ENCODE measurements at places on chromosomes 4 and X.

DNA sequence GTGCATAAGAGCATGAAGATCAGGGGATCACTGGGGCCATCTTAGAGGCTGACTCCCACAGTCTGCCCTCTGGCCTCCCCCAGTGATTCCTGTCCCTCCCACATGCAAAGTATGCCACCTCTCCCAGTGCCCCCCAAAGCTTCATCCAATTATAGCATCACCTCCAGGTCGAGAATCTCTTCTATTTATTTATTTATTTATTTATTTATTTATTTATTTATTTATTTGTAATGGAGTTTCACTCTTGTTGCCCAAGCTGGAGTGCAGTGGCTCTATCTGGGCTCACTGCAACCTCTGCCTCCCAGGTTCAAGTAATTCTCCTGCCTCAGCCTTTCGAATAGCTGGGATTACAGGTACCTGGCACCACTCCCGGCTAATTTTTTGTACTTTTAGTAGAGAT lies 50.1 kb downstream of the BCORL1 start:
- DNase-seq, result no peak

DNA sequence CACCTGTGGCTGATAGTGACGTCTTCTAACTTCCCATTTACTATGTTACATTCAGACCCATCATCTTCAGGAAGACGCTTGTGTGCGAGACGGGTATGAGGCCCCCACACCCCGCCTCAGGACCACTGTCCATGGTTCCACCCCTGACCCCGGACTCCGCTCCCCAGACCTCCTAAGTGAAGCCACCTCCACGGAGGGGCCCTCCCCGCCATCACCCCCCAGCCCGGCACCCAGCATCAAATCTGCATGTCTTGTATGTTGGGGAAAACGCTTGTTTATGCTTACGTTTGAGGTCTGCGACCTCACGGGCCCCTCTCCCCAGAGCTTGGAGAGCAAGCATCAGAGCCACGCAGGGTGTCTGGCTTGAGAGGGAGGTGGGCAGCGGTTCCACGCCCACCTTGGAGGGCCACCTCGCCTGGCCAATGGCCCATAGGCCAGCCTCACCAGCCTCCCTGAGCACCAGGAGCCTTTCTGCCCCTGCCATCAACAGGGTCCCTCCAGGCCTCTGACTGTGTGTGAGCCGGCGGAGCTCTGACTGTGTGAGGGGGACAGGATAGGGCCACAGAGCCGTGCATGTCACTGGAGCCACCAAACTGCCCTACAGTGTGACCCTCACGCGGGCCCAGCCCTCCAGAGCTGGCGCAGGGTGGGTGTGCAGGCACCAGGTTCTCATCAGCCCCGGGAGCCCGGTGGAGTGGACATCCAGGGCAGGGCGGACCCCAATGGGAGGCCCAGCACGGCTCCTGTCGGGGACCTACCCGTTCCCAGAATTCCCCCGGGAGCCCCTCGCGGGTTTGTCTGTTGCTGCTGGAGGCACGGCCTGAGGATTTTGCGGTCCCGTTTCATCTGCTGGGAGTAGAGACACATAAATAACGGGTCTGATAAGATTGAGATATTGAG lies 88.4 kb upstream of the NKX1-1 start:
- DNase-seq, result no peak

DNA sequence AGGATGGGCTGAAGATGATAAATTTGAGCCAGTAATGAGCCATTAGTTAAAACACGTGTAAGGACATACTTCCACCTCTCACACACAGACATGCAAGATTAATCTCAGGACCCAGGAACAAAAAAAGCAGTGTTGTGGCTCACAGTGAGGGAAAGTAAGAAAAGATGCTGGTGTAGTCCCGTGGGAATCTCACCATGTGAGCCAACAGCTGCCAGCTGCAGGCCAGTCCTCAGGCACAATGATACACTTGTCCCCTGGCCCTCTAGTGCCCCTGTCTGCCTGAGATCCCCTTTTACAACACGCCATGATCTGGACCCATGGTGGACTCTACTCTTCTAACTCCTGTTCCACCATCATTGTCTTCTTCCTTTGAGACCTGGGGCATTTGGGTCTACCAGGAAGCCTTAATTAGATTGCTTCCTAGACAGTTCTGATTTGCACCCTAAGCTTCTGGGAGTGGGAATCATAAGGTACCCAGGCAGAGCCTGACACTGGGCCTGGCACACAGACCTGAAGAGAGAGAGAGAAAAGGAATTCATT lies 194.7 kb downstream of the STIM2 start:
- DNase-seq, result no peak

DNA sequence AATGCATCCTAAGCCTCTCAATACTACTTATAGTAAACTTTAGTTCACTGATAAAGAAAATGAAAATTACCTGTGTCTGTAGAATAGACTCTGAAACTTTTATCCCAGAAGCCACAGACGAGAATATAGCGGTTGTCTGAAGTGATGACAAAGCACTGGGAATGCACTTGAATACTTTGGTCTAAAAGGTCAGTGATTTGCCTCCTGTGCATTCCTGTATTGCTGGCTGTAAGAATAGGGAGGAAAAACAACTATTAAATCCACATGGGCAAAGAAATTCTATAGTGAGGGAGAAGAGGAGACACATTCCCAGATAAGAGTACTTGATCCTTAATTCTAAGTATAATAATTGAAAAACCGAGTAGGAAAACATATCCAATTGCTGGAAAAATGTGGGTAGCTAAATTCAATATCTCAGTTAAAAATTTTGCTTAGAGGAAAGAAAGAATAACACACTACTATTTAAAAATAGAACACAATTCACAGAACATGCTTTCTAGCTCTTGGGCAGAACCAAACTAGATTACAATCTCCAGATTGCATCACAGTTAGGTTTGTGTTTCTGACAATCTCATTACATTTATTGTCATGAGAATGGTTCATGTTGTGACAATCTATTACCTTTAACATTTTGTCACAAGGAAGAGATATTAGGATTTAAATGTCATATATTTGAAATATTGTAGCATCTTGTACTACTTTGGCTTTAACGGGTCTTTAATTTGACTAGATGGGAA lies 232.1 kb downstream of the DCLK2 start:
- DNase-seq, result peak; percentile 64

- peak; percentile 61 for DNase-seq
Observed at GRCh38 chr4:78618436-78618835, 66.9 kb downstream of the ANXA3 start.

DNA sequence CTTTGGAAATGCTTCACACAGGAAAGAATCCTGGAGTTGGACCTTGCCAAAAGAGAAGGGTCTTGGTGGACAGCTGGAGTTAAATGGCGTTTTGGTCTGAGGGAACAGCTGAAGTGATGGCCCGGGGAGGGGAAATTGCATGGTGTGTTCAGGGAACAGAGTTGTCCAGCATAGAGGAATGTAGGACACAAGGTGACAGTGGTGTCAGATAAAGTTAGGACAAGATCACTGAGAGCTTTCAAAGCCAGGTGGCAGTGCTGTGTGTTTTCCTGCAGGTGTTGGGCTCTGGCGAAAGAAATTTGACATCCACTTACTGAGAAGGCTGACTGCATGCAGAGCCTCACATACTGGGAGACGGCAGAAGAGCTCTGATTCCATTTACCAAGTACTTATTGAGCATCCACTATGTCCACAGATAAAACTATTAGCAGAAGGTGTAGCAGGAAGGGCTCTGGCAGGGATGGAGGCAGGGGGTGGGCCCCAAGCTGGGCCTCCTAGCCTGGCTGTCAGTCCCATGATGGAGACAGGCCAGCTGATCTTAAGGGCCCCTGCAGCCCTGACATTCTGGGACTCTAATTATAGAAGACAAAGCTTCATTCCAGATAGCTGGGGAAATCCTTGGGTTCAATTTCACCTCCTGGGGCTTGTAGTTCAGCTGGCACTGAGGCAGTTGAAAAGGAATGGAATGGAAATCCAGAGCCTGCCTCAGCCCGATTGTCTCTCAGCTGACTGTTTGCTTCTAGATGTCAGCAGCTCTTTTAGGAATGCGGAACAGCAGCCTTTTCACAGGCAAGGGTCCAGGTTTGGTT lies 150.2 kb upstream of the MAMLD1 start:
- peak; percentile 55 for DNase-seq

- no peak for DNase-seq
Observed at GRCh38 chrX:47146121-47146935, 1.3 kb downstream of the RBM10 start.

- peak; percentile 14 for DNase-seq
Observed at GRCh38 chr4:39305912-39306677, 60.1 kb downstream of the RFC1 start.

- no peak for DNase-seq
Observed at GRCh38 chrX:97766501-97767095, 882.9 kb downstream of the RPA4 start.

- no peak for DNase-seq
Observed at GRCh38 chr4:113636438-113636818, 125.1 kb downstream of the CAMK2D start.

- DNase-seq, result no peak
Observed at GRCh38 chrX:103831803-103832544, at the start of gene RAB9B. Gene RAB9B, minus strand, starts transcription at chrX:103832257. Its CDS starts 6,473 bp downstream, at chrX:103825784.

DNA sequence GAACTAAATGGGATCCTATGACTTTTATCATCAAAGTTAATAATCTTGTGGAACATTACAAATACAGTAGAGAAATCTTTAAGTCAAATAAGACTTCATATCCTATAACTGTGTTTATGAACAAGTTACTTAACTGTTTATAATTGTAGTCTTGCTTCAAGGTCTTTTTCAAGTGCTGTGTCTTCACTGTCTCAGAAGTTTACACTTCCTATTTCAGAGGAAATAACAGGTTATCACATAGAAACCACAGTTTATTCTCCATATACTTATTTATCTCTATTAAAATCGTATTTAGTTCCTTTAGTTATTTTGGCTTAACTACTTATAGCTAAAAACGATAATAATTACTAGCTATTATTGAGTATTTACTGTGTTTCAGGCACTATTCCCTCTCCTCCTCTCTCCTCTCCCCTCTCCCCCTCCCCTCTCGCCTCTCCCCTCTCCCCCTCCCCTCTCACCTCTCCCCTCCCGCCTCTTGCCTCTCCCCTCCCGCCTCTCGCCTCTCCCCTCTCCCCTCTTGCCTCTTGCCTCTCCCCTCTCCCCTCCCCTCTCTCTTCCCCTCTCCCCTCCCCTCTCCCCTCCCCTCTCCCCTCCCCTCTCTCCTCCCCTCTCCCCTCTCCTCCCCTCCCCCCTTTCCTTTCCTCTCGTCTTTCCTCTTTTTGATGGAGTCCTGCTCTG lies 63.7 kb downstream of the RBPJ start:
- DNase-seq, result no peak

GRCh38 chr4:4720646-4721045 lies 138.8 kb upstream of the MSX1 start:
- DNase-seq, result no peak

DNA sequence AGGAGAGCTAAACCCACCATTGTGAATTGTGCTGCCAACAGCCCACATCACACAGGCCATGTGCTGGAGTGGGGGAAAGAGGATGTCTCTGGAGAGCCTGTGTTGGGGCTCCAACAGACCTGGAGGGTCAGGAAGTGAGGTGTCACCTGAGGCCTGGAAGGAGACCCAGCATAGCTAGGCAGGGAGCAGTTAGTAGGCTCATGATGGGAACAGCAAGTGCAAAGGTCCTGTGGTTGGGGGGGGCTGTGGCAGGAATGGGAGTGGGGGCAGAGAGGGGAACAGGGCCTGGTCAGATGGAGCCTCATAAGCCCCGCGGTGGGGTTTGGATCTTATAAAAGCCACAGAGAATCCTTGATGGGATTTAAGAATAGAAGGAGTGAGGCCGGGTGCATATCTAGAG lies 35.9 kb upstream of the GPR78 start:
- no peak for DNase-seq

DNA sequence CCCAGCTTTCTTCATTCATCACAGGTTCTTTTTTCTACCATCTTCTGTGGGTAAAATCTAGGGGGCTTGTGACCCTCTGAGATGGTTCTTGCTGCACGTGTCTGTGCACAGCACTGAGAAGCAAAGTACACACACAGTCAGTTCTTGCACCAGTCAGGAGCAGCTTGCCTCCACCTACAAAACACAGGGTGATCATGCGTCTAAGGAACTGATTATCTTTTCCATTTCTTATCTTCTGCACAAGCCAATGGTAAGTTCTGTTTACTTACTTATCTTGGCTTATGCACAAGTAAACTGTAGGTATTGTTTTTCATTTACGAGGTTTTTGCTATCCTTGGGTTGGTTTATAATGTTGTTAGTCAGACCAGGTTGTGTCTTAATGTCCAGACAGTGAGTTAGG lies 40.7 kb downstream of the TRIM2 start:
- no peak for DNase-seq

GRCh38 chrX:13923289-13923688 lies 106.4 kb upstream of the GPM6B start:
- no peak for DNase-seq

- no peak for DNase-seq
Observed at GRCh38 chrX:65017451-65017850, 41.2 kb upstream of the ZC4H2 start.

DNA sequence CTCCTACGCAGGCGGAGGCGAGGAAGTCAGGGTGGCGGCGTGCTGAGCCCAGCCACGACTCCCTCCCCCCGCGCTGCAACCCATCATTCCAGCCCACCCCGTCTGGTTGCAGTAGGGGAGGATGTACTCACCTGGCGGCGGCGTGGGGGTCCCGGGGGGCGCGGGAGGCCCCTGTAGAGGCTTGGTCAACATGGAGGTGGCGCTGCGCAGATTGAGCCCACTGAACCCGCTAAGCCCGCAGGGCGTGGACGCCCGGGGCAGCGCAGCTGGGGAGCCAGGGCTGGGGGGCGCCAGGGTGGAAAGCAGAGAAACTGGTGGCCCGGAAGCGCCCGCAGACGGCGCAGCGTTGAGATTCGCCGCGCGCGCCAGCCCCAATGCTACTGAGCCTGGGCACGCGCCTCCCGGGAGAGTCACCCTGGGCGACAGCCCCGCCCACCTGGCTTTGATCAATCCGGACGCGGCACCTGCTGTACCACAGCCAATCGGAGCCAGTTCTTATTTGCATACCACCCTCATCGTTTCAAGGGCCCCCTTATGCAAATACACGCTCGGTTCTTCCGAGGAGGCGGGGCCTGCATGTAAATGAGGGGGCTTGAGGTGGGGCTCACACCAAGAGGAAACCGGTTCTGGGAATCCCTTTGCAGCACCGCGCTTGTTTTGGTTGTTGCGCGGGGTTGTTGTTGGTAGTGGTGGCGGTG lies at the start of gene PIM2:
PIM2 (minus strand) TSS at position 382 of the 698 bp plus-strand sequence; CDS start at position 192, 190 bp downstream.
- peak; percentile 56 for DNase-seq

GRCh38 chr4:2301806-2302205 lies 39.9 kb upstream of the MXD4 start:
- no peak for DNase-seq

- DNase-seq, result no peak
Observed at GRCh38 chr4:38794051-38794450, 10.5 kb downstream of the TLR1 start.

DNA sequence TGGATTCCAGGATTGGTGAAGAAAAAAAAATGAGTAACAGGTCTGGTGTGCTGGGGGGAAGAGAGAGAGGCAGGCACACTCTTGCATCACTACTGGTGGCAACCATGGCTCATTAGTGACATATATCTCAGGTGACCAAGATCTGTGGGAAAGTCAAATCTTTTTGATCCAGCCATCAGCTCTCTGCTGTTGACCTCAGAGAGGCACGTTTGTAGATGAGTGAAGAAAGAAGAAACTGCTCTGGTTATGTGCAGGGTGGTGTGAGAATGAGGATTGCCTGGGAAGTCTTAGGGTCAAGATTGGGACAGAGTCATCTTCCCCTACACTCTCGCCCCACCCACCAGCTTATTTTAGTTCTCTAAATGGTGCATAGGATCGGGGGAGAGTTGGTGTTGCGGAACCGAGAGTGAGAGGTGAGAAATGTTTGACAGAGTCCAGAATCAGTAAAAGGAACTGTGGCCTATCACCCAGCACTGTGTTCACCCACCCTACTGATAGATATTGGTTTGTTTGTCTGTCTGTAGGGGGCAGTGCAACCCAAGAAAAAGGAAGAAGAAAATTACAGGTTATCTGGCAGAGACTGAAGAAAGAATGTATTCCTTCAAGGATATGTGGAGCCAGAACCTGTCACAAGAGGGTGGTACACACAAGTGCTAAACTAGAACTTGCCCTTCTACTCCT lies 21.9 kb downstream of the ARMCX6 start:
- DNase-seq, result peak; percentile 79

Measured in AG10803 (cell line).